ENCODE measurements at places on chromosomes 11 and 22.

DNA sequence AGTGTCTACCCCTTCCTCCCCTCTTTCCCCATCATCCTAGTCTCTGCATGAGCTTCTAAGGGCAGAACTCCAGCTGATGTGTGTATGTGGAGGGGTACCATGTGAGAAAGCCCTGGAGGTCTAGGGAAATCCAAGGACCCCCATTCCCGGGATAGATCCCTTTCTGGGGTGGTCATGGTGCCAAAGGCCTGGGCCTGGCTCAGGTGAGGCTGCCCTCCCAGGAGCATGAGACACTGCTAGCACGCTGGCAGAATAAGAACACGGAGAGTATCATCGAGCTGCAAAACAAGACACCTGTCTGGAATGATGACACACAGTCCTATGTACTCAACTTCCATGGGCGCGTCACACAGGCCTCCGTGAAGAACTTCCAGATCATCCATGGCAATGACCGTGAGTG is 19.6 kb downstream of the TUB start:
- no peak for DNase-seq

GRCh38 chr11:24078018-24078417 is 418.8 kb upstream of the LUZP2 start:
- no peak for DNase-seq

DNA sequence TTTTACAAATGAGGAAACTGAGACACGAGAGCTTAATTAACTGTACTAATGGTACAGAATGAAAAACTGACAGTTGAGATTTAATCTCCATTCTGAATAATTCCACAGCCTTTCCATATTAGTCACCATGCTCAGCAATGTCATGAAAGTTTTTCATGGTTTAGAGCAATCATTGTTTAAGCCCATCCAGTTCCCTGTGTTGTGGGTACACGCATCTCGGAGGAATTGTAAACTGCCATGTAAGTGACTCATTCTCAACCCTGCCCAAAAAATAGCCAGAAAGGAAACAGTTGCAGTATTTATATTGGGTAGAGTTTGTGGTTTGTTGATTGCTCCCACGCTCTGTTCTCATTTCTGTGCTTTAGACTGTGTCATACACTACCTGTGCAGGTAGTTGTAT is 1790.8 kb downstream of the LRRC4C start:
- DNase-seq = no peak

- no peak for DNase-seq
These were observed 321.2 kb downstream of the GUCY1A2 start for GRCh38 chr11:106697058-106697457.

DNA sequence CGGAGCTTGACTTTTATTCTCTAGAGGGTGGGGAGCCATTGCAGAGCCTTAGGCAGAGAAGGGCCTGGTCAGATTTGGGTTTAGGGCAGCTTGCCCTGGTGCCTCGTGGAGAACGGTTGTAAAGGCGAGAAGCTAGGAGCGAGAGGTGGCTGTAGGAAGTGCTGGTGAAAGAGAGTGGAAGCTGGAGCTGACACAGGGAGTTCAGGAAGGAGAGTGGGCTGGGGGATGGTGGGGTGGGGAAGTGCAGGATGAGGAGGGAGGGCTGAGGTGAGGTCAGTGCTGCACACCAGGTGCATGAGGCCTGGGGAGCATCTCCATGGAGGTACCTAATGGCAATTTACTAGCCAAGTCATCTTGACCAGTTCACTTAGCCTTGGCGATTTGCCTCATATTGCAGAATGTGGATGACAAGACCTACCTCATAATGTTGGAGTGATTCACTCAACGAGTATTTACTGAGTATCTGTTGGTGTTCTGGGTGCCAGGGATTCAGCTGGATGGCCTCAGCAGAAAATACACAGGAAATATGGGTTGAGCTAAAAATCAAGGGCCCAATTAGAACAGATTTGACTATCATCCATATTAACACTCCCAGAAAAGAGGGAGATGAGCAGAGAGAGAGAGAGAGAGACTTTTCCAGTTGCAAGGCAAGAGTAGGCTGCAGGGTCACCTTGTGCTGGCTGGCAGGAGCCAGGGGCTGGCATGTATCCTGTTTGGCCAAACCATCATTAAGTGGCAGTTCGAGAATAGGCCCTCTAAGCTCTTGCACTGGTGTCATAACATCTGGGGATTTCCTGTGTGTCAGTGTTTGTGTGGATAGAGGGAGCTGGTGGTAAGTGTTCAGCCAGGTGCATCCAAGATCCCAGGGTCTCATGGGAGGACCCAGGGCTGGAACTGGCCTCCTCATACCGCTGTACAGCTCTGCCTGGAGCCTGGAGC is 44.4 kb upstream of the CLDN5 start:
- no peak for DNase-seq

- no peak for DNase-seq
These were observed 127.3 kb downstream of the MORC2 start for GRCh38 chr22:30841273-30841672.

DNA sequence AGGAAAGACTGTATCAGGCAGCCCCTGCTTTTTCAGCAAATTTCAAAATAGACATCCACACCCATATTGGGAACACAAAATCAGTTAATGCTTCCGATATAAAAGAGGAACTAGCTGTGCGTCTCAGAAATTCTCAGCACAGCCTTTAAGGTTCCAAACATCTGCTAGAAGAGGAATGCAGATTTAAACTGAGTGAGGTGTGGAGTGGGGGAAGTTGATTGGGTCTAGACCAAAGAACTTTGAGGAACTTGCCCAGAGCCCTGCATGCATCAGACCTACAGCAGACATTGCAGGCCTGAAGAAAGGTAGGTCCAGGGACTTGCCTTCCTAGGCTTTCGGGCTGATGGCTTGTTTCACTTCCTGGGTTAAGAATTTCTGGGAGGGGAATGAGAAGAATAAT is at the start of gene MS4A4A:
Gene MS4A4A (plus strand): TSS at position 255 of the 400 bp plus-strand sequence. CDS start 10 bp downstream, at position 265.
- DNase-seq = no peak

DNA sequence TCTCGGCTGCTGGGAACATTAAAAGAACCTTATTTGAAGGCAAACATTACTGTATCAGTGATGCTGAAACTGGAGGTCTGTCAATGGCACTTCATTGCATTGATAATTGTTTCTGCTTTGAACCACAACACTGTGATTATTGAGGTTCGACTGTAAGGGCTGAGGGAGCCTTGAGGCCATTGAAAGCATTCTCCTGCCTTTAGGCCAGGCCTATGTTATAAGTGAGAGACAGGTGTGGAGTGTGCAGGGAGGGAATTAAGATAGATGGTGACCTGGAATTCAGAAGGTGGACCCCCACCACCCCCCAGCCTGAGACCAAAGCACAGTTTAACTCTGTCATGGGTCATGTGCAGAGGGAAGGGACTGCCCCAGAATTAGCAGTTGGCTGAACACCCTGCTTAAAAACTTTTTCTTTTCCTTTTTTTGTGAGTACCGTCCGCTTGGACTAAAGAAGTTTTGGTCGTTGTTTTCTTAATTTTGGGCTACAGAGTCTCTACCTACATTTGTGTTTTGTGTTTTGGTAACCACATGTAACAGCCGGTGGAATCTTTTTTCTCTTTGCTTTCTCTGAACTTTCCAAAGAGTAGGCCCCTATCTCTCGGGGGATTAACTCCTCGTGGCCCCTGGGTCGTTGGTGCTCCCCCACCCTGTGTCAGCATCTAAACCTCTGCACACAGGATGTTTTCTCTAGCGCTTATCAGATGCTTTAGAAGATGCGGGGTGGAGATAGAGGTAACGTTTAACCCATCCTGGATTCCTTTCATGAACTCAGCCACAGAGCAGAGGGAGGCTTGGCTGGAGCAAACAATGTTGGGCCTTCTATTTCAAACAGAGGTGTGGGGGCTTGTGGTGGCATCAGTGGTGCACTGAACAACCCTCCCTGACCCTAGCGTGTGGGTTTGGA is 43.7 kb downstream of the ZBTB16 start:
- no peak for DNase-seq

DNA sequence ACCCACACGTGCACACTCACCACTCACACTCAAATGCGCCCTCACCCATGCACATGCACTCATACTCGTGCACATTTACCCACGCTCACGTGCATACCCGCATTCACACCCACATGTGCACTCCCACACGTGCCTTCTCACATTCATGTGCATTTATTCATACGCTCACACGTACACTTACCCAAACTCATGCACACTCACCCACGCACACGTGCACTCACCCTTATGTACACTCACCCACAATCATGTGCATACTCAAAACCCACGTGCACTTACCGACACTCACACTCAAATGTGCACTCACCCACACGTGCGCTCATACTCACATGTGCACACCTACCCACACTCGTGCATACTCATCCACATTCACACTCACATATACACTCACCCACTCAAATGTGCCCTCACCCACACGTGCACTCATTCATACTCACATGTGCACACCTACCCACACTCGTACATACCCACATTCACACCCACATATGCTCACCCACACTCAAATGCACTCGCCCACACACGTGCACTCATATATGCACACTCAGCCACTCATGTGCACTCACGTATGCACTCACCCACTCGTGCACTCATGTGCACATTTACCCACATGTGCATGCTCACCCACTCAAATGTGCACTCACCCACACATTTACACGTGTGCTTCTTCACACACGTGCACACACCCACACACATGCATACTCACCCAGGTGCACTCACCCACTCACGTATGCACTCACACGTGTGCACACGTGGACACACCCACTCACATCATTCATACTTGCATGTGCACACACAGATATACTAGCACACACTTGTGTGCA is 84.4 kb downstream of the TRMU start:
- DNase-seq = no peak

DNA sequence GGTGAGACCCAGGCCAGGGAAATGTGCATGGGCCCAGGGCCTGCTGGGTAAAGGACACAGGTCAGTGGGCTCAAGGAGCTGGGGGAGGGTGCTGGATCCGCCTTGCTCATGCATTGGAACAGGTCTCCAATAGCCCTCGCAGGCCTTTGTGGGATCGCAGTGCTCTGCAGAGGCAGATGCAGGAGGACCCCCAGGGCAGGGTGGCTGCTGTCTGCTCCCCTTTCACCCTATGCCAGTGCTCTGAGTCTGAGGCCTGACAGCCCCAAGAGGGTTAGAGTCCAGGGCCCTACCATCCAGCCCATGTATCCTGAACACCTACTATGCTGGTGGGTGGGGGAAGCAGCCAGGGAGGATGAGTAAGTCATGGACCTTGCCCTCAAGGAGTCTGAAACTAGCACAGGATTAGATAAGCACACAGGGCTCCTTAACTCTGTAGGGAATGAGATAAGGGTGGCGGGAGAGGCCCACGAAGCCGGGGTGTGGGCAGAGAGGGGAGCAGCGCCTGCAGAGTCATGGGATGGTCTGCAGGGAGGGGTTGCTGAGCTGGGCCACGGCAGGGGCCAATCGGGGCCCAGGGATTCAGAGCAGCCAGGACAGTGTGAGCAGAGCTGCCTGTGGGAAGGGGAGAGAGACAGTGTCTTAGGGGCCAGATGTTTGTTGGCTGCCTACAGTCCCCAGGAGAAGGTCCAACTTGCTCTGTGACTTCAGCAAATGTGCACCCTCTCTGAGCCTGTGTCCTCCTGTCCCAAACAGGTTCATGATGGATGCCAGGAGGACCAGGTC is 10.5 kb upstream of the EHD1 start:
- no peak for DNase-seq

DNA sequence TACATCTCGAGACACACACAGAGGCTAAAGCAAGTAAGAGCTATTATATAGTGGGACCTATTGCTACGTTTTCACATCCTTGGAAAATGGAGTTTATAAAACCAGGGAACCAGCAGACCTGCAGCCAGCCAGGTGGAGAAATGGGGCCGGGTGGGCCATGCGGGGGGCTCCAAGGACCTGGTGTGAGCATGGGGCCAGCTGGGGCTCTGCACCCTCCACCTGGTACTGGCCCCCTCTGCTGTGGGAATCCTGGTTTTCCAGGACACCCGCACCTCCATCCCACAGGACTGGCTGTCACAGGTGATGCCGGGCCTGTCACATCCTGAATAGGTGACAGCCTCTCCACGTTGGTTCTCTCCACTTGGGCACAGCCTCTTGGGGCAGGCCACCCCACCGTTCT is 11.3 kb downstream of the DHCR7 start:
- no peak for DNase-seq

GRCh38 chr11:407651-408123 is 7.1 kb downstream of the SIGIRR start:
- DNase-seq = no peak

DNA sequence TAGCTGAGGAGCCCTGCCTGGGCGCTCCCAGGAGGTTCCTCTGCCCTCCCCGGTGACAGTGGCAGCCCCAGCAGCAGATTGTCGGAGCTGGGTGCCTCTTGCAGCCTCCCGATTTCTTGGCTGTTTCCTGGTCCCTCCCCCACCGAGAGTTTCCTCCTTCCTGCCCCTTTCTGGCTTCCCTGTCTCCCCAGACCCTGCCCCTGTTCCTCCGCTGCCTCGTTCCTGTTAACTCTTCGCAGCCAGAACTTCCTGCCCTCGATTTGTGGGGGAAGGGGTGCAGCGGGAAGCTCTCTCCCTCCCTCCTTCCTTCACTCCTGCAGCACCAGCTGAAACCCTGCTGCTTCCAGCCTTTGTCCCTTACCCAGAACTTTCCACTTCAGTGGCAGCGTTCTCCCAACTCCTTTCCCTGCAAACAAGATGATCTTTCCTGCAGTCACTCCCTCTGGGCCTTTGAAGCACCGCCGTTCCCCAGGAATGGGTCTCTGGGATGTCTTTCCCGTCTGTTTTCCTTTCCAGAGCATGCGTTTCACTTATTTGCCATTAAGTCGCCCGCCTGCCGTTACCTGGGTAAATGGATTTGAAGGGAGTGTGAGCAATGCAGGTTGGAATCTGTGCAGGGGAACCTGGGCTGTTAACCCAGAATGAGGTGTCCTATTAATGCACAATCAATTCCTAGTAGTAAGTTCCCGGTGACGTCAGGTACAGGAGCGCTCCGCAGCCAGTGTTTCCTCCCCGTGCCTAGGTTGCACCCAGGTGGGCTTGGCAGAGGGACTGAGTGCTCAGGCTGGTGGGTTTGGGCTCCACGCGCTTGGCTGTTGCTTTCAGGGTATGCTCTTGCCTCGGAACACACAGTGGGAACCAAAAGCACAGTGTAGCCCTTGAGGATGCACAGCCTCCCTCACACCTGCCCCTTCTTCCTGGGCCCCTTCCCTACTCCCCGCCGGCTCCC is 4.3 kb downstream of the GRK2 start:
- no peak for DNase-seq

GRCh38 chr11:121996574-121996973 is 119.4 kb downstream of the BLID start:
- no peak for DNase-seq

DNA sequence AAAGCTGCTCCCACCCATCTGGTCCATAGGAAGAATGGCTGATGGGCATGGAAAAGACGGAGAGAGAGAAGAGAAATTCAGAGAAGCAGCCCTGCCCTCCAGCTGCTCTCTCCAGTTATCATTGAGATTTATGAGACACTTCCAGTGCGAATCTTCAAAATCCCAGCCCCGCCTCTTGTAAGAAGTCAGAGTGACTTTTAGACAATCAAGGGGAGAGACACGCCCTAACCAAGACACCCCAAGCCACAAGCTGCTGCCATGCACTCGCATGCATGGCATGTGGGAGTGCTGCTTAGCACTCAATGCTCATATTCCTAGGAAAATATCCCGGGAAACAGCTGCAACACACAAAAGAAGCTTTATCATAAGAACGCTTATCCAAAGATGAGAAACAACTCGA is 110.6 kb upstream of the BID start:
- DNase-seq = no peak

- no peak for DNase-seq
These were observed 1.1 kb downstream of the EXT2 start for GRCh38 chr11:44096360-44097185.

All from left renal pelvis (tissue), 4 donors.